ENCODE measurements at places on chromosomes 2 and 18.

DNA sequence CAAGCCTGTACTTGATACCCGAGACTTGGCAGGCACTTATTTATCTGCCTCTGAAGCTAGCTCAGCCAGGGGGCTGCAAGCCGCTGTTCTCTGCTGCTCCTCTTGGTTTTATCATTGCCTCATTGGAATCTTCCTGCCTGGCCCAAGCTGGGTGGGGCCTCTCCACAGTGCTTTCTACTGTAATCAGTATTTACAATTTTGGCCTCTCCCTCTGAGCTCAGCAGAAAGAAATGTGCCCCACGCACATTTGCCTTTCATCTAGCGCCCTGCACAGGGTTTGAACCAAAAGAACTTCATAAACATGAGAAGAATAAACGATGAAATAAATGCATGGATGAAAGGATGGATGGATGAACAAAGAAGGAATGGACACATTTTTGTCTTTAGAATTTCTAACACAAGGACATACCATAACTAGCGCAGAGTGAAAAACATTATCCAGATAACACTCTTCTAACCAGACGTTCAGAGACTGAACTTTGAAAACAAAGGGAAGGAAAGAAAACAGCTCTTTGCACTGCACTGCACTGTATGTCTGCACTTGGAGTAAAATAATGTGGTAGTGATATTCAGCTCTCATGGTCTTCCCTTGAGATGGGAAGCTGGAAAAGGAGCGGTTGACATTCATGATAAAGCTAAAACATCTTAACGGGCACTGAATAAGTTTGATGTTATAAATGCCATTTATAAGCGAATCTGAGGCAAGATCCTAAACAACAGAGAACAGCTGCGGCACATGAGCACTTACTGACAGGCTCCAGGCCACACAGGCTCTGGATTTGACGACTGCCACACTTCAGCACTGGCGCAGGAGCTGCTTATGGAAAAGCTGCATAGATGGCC, 86.8 kb upstream of the SP3 start:
- DNase-seq, result no peak

GRCh38 chr2:207475546-207475945, 54.2 kb upstream of the CREB1 start:
- DNase-seq, result no peak

GRCh38 chr2:9782197-9782719, 61.0 kb upstream of the TAF1B start:
- no peak for DNase-seq

- DNase-seq, result no peak
Measured at GRCh38 chr2:134462275-134462674, 208.4 kb downstream of the MGAT5 start.

DNA sequence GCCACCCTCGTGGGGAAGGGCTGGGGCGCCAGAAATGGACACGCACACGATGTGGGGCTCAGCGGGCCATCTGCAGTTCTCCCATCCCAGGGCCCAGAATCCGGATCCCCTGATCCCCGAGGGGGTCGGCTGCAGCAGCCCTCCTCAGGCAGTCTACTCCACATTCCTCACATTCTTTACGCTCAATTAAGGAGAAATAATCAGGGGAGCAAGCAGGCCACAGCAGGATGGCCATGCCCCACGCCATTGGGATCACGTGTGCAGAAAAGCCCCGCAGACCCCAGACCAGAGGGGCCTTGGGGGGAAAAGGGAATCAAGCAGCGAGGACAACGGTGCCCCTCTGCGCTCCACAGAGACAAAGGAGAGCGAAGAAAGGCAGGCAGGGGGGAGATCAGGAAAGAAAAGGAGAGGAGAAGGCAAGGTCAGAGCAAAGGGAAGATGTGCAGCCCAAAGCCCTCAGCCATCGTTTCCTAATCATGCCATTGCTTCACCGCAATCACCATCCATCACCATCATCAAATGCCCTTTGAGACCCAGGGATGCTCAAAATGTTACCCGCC, 17.5 kb upstream of the PKDCC start:
- DNase-seq, result no peak

DNA sequence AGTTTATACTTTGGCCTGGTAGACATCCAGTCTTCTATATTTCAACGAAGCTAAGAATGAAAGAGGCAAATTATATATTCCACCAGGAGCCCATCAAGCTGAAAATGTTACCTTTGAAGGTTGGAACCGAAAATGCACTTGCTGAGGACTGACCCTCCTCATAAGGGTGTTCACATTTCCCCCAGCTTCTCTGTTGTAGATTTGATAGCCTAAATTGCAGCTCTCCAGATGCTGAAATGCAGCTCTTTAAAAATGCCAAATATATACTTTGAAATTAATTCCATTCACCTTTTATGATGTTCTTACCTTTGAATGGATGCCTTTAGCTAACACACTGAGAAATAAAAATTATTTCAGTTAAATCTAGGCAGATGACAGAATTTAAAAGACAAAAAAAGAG, 1.8 kb upstream of the FIGN start:
- no peak for DNase-seq

DNA sequence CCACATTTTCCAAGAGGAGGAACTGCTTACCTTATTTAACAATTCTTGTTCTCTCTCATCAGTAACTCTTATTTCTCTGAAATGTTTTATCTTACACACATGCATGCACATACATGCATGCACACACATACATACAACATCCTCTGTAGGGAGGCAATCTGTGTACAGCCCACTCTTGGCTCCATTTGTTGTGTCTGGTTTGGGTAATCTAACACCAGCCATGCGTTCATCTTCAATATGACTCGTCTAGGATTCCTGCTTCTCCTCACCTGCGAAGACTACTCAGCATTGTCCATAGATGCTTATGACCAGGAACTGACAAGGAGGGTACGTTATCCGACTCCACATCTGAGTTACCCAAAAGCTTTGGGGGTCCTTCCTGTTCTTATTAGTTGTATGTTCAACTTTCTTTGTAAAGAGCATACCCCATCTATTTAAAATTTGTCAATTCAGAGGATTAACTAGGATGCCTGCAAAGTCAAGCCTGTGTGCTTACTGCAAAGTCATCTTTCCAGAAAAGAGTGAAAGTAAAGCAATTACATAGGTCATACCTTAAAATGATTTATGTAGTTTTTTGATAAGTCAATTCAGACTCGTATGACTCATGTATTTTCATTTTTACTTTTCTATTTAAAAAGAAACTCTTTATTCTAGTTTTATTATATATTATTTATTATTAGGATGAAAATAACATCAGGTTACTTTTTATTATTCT, 18.2 kb downstream of the LYPD6B start:
- no peak for DNase-seq

DNA sequence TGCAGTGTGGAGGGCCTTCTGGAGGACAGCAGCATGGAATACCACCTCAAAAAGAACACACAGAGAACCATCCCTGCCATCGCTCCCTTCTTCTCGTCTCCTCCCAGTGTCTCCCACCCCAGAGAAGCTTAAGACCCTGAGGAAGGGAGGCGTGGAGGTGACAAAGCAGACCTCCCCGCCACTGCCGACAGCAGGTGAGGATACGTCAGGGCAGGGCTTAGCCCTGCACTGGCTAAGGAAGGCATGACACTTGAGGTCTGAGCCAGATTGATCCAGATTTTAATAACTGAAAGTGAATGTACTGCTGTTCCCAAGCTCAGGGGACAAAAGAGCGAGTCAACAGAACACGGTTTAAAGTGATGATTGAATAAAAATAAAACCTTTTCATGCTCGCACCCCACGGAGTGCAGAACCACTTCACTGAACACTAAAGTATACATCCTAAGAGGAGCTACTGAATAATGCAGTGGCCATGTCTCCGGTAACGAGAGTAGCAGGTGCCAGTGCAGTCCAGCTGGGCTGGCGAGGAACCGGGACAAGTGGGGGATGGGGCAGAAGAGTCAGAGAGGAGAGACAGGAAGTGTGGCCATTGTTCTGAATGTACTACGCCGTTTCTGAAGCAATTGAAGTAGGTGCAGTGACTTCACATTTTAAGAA, 391.0 kb downstream of the CDH2 start:
- DNase-seq, result no peak

DNA sequence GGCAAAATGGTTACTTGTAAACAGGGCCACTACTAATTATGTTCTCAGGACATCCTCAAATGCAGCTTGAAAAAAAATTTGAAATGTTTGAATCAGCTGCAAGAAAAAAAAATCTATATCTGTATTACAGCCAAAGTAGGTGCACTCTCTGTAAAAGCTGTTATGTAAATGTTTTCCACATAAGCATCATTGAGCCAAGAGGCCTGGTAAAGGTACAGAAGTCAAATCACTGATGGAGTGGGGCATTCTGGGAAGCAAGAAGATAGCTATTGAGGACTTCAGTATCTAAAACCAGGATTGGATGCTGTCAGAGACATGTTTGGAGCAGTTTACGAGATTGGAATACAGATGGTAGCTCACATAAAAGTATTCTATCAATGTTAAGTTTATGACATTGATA, 80.3 kb downstream of the MAPRE2 start:
- DNase-seq, result no peak

DNA sequence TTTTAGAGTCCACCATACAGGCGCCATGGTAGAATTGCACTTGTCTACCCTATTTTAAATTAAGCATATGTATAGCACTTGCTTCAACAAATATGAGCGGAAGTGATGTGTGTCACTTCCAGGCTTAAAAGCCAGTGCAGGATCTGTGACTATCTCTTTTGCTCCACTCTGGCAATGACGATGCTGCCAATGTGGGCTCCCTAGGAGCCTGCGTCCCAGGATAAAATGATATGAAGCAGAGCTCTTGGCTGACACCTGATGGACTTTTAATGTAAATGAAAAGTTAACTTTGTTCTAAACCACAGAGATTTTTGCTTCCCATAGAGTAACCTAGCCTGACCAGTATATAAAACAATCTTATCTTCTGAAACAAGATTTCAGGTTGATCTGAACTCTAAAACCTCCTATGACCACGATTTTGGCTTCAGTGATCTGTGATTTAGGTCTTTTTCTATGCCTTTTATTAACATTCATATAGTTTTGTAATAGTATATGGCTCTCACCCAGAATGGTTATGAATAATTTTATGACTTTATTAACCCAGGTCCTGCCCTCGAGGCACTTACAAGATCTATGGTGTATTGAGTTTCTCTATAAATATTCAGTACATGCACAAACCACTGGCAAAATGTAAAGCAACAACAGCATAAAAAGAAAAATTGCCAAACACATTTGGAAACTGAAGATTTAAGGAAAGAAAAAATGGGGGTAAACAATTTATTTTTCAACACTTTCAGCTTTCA, 422.5 kb upstream of the PIK3C3 start:
- DNase-seq, result no peak

DNA sequence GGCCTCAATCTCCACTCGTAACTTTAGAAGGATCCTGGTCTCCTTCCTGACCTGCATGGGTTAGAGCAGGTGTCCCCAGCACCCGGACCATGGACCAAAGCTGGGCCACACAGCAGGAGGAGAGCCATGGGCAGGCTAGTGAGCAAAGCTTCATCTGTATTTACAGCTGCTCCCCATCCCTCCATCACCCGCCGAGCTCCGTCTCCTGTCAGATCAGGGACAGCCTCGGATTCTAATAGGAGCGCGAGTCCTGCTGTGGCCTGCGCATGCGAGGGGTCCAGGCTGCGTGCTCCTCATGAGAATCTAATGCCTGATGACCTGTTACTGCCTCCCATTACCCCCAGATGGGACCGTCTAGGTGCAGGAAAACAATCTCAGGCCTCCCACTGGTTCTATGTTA, 297.7 kb upstream of the SALL3 start:
- no peak for DNase-seq

- DNase-seq, result no peak
Measured at GRCh38 chr2:48968011-48968410, 186.3 kb downstream of the FSHR start.

- DNase-seq, result no peak
Measured at GRCh38 chr18:58591286-58591685, 37.6 kb downstream of the ALPK2 start.
